Activated CD4-positive, alpha-beta T cell treated with anti-CD3 and anti-CD28 coated beads, Interleukin-2, Interleukin-6, amounts not matched to agents 100 ng/mL and 50 ng/mL, durations not matched to agents 16 hours and 8 hours (primary cell): ENCODE measurements at places on chromosomes 2 and 18.

- DNase-seq = no peak
Observed at GRCh38 chr2:161283926-161284325, 24.3 kb upstream of the PSMD14 start.

DNA sequence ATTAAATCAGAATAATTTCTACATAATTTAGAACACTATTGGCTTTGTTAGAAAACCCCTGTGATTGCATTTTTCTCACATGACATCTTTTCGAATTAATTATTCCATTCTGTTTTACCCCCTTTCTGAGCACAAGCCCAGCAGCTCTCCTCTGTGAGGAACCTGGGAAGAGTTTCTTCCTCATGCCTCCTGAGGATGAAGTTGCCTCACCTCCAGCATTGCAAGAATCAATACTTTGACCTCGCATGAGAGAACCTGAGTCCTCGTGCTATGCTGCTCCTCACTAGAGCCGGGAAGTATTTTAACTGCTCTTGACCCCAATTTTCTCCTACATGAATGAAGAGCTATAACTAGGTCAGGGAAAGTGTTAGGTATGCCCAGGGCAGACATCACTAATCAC lies 77.1 kb upstream of the RAPH1 start:
- no peak for DNase-seq

GRCh38 chr2:97796465-97797126 lies 83.2 kb downstream of the ZAP70 start:
- no peak for DNase-seq

DNA sequence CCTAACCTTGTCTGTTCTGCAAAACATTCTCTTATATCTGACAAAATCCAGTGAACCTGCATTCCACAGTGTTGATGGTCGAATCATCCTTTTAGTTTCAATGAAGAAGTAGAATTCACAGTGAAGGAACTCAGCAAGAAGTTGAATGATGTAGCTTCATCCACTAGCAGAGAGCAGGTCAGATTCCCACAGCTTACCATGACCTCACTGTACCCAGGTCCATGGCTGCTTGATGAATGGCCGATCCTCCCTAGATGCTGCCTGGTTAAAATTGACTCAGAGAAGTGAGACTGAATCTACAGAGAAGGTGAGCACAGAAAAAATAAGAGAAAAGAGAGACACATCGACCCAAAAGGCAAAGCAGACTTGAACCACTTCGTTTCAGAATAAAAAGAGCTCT lies 906.0 kb upstream of the CHAC2 start:
- no peak for DNase-seq

DNA sequence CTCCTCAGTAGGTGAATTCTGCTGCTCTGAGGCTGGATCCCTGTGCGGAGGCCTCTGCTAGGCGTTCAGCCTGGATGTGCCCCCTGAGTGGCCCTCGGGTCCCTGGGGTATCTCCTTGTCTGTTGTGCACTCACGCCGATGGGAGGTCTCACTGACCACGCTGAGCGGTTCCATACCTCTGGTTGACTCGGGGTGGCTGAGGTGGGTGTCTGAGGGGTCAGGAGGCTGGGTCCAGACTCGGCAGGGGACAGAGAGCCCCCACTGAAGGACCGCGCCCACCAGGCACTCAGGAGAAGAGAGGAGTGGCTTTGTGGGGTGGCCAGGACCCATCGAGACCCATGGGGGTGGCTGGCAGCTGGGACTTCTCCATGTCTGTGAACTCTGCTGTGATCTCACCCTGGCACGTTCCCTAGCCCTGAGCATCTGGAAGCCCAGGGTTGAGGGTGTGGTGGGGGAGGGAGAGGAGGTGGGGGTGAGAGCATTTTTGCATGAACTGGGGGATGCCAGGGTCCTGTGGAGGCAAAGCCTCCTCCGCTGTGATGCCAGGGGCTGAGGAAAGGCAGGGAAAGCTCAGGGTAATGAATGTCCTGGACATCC lies 53.7 kb downstream of the TWIST2 start:
- DNase-seq = no peak

DNA sequence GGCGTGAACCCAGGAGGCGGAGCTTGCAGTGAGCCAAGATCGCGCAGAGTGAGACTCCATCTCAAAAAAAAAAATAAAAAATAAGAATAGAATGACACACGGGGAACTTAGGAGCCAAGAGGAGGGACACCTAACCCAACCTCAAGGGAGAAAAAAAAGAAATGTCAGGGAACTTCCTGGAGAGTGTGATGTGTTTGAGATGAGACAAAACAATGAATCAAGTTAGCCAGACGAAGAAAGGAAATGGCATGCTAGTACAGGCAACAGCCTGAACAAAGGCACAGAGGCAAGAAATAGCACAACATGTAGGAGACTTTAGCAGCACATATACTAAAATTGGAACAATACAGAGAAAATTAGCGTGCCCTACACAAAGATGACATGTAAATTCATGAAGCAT lies 36.7 kb upstream of the PAPOLG start:
- DNase-seq = no peak

DNA sequence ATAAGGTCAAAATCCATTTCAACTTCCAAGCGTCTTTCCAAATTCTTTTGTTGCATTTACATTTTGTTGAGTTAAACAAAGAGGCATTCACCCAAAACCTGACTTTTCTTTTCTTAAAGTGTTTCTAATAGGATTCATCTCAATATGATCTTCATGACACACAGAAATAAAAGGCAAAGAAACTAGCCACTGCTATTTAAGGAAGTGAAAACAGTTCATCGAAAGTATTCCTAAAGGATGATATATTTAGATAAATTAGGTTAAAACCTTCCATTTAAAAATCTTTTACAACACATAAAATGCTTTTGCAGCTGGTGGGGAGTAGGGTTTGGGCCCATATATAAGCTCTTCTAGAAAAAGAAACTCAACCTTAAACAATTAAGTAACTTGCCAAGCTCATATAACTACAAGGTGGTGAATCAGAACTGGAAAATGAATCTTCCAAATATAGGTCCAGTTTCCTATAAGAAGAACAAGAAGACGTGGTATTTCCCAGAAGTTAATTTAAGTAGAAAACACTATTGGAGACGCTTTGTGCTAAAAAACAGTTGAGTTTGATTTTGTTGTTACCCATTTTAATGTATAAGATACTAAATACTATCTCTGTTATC lies 336.0 kb upstream of the HNRNPA3 start:
- DNase-seq = peak; percentile 12

DNA sequence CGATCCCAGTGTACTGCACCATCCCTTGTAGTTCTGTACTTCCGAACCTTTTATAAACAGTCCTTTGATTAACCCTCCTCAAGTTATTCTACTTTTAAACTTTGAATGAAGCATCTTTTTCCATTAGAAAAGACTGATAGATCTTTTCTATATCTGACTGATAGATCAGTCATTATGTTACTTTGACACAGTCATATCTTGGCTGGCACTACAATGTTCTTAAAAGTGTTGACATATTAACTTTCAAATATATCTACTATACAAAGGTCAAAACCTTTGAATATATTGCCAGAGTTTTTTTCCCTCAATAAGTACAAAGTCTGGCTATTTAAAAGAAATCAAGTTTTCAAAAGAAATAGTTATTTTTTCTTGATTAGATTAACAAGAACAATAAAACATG lies 35.4 kb upstream of the NABP1 start:
- DNase-seq = peak; percentile 40

DNA sequence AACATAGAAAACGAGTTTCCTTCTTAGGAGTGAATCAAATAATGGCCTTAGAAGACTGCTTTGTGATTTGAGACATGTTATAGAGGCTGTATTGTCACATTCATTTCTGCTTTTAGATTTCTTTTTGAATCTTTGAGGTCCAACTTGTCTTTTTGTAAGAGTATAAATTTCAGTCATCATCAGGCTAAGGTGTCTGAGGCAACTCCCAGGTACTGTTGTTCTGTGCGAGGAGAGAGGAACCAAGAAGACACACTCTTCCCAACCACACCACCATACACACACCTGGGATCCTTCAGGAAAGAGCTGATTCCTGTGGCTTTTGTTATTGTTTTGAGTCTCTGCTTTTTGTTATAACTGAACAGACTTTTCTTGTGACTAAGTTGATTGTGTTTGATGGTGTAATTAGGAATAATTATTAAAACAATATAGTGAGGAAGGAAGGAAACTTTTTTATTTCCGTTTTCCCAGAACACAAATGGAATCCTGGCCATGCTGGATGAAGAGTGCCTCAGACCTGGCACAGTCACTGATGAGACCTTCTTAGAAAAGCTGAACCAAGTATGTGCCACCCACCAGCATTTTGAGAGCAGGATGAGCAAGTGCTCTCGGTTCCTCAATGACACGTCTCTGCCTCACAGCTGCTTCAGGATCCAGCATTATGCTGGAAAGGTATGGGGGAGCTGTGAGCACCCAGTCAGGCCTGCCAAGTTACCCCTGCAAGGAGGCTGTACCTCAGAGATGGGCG lies 140.4 kb downstream of the MYO1B start:
- DNase-seq = peak; percentile 7
